ENCODE measurements at places on chromosomes 2 and 18.

DNA sequence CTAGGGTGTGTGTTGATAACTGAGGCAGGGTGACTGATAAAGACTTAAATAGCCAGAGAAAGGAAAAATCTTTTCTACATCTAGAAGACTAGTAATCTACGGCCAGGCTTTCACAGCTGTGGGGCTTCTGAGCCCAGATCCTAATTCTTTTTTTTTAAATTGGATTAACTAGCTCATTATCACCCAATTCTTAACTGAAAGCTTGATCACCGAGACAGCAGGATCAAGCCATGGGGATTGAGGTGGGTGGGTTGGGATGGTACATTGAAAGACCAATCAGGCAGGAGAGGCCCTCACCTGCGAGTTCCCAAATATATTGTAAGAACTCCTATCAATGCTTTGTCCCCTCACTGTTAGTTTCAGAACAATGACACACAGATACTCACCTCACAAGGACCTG, 20.0 kb upstream of the NFE2L2 start:
- no peak for DNase-seq

DNA sequence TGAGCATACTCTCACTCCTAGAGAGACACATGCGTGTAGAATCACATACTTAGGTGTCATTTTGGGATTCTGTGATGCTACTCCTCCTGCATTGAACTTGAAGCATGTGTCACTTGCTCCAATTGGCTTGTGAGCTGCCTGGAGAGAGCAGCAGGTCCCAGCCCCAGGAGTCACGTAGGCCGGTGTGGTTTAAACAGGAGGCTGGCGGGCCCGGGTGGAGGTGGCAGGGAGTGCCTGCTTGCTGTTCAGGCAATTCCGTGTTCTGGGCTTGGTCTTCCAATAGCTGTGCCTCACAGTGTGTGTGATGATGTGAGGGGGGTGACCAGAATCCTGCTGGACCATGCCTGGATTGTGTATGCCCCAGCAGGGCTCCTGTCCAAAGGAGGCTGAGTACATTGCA, 51.0 kb downstream of the ZNF236 start:
- DNase-seq = no peak

DNA sequence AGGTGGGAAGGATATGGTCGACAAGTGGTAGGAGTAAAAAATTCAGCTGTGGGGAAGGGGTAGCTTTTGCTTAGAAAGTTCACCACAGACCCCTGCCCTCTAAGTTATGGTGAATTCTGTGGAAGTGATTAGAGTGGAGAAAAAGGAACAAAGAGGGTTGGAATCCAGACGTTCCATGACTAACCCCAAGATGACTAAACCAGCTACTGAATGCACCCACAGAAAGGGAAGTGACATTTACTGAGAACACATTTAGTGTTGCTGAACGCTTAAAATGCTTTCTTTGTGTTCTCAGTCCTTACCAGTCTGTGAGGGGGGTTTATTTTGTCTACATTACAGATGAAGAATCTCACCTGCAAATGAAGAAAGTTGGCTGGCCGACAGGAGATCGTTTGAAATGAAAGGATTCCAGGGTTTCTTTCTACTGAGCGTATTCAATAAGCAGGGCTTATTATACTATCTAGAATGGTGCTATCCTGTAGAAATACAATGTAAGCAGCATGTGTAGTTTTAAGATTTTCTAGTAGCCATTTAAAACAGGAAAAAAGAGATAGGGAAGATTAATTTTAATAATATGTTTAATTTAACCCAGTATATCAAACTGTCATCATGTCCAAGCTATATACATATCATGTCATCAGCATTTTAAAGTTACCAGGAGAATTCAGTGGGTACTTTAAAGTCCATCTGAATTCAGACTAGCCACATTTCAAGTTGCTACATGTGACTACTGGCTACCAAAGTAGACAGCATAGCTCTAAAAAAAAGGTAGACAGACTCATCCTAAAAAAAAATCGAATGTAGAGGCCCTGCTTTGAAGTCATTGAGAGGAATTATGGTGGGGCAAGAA, 60.1 kb downstream of the LIMS1 start:
- DNase-seq = no peak

- no peak for DNase-seq
Observed at GRCh38 chr2:88574445-88574844, 52.8 kb downstream of the EIF2AK3 start.

GRCh38 chr2:12506846-12507245, 209.9 kb upstream of the TRIB2 start:
- DNase-seq = no peak

- DNase-seq = no peak
Observed at GRCh38 chr18:3293196-3293951, 31.4 kb downstream of the MYL12B start.

DNA sequence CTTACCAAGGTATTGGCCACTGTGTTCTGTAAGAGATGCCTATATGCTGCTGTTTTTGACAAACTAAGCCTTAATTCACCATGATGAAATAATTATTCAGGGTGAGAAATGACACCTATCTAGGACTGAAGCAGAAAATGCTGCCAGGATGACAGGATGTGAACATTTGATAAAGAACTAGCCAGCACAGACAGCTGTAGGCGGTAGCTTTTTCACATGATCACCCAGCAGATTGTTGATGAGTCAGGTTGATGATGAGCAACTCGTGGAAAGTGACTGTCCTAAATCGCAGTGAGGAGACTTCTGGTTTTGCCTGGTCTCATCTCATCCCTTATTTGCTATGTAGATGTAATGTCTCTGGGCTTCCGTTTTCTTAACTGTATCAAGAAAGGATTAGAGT, 144.1 kb downstream of the PRPF40A start:
- DNase-seq = no peak

- no peak for DNase-seq
Observed at GRCh38 chr2:136057802-136058140, 60.2 kb downstream of the CXCR4 start.

- no peak for DNase-seq
Observed at GRCh38 chr2:217297096-217297495, 437.2 kb upstream of the TNP1 start.

GRCh38 chr2:238459081-238459629, 32.4 kb downstream of the ASB1 start:
- no peak for DNase-seq

DNA sequence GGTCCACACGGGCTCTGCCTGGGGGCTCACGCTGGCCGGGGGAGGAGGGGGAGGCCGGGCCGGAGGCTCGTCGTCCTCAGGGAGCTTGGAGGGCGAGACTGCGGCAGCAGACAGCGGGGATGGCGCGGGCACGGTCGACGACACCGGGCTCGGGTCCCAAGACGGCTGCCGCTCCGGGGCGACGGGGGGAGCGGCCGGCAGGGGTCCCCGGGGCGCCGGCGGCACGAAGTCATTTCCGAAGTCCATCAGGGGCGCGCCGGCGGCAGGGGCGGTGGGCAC, 491 bp downstream of the RTN4 start:
- DNase-seq = no peak

DNA sequence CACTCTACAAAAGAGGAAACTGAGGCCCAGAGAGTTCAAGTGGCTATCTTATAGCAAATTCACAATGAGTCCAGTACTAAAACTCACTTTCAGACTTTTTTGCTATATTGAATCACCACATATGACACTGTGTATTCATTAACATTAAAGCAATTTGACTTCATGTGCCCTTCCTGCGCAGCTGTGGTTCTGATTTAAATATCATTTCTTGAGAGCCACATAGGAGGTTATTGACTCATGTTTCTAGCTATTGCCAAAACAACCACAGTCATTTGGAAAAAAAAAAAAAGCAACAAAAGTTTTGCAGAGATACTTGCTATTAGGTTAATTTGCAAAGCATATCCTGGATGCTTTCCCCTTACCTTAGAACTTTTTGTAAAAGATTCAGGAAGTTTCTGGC, 341.2 kb downstream of the PIK3C3 start:
- DNase-seq = no peak

GRCh38 chr2:212863185-212863588, 288.2 kb downstream of the IKZF2 start:
- no peak for DNase-seq

- no peak for DNase-seq
Observed at GRCh38 chr2:120279708-120280107, 27.1 kb downstream of the RALB start.

GRCh38 chr18:36187826-36188721, 777 bp downstream of the MOCOS start:
- DNase-seq = no peak

GRCh38 chr2:37456479-37456878, 112.0 kb downstream of the QPCT start:
- no peak for DNase-seq

- DNase-seq = no peak
Observed at GRCh38 chr2:188292348-188293239, 920 bp downstream of the GULP1 start.

DNA sequence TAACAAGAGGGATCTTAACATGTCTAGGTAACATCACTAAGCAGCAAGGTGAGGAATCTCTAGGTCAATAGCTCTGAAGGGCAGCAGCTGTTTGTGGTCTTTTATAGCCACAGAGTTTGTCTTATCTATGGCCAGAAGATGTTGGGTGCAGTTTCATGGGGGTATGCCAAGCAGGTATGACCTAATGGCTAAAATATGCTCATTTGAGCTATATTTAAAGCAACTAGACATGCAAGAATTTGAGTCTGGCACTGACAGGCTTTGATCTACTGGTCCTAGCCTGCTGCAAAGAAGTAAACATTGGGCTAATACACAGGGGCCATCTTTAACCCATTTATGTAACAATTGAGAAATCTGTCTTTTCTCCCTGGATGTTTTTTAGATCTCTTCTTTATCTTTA, 13.9 kb upstream of the UGP2 start:
- DNase-seq = no peak

- no peak for DNase-seq
Observed at GRCh38 chr18:70415823-70416488, 127.1 kb downstream of the SOCS6 start.

Data from stimulated activated CD8-positive, alpha-beta memory T cell treated with anti-CD3 and anti-CD28 coated beads, Interleukin-2, amount 100 ng/mL, for 1 hour (primary cell).